ENCODE measurements at places on chromosomes 1 and 21. TPM values are rescaled to one million over a fixed set of nuclear protein-coding genes. Genes with fewer than 3 reads are reported as not detected.

- H3K27me3 ChIP-seq = no peaks in the 10 kb centered on the region
- no peak overlapping the region for H3K27ac ChIP-seq
- no peaks in the 10 kb centered on the region for H3K36me3 ChIP-seq
- DNase-seq = no peak
- H3K4me3 ChIP-seq = no peak overlapping the region
Measured at GRCh38 chr21:18601146-18601545, 197.6 kb upstream of the TMPRSS15 start.

GRCh38 chr1:158098256-158098655 lies 82.4 kb upstream of the CD1D start:
- H3K27me3 ChIP-seq = no peaks in the 10 kb centered on the region
- H3K27ac ChIP-seq = no peak overlapping the region
- DNase-seq = no peak
- H3K4me1 ChIP-seq = peaks cover 8% of the 10 kb centered on the region
- no peak overlapping the region for H3K4me3 ChIP-seq
- no peaks in the 10 kb centered on the region for H3K36me3 ChIP-seq

DNA sequence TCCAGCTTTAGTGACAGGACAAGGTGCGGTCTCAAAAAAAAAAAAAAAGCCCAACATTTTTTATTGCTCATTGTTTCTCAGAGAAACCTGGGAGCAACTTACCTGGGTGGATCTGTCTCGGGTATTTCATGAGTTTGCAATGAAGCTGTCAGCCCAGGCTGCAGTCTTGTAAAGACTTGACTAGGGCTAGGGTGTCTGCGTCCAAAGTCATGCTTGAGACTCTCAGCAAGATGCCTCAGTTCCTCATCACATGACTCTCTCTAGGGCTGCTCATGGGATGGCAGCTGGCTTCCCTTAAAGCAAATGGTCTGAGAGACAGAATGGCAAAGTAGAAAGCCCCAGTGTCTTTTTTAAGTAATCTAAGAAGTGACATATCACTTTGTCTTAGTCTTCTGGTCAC lies 8.1 kb downstream of the GABPA start:
- peaks cover 13% of the 10 kb centered on the region for H3K36me3 ChIP-seq
- H3K4me1 ChIP-seq = peaks cover 22% of the 10 kb centered on the region
- DNase-seq = no peak
- H3K27ac ChIP-seq = no peak overlapping the region

- no peaks in the 10 kb centered on the region for H3K4me1 ChIP-seq
- DNase-seq = no peak
- H3K27ac ChIP-seq = no peak overlapping the region
- H3K4me3 ChIP-seq = no peak overlapping the region
Measured at GRCh38 chr1:151246786-151247185, 7.7 kb upstream of the PSMD4 start.

- DNase-seq = no peak
- no peaks in the 10 kb centered on the region for H3K36me3 ChIP-seq
- H3K27me3 ChIP-seq = peaks cover 84% of the 10 kb centered on the region
- H3K4me3 ChIP-seq = no peak within 1 kb of the TSS
- no peak within 1 kb of the TSS for H3K27ac ChIP-seq
Measured at GRCh38 chr1:170664093-170664827, at the start of gene PRRX1. Gene PRRX1, plus strand, starts transcription at chr1:170664131. Its CDS starts 88 bp downstream, at chr1:170664219.

GRCh38 chr1:114551400-114551799 lies 30.0 kb downstream of the BCAS2 start:
- H3K36me3 ChIP-seq = peaks cover 2% of the 10 kb centered on the region
- DNase-seq = no peak
- no peaks in the 10 kb centered on the region for H3K4me1 ChIP-seq
- no peaks in the 10 kb centered on the region for H3K27me3 ChIP-seq
- H3K27ac ChIP-seq = no peak overlapping the region
- H3K4me3 ChIP-seq = no peak overlapping the region

- no peak overlapping the region for H3K27ac ChIP-seq
- peak; percentile 57 for DNase-seq
- no peaks in the 10 kb centered on the region for H3K36me3 ChIP-seq
- no peaks in the 10 kb centered on the region for H3K27me3 ChIP-seq
Measured at GRCh38 chr1:15027515-15027986, 126.0 kb upstream of the TMEM51 start.

DNA sequence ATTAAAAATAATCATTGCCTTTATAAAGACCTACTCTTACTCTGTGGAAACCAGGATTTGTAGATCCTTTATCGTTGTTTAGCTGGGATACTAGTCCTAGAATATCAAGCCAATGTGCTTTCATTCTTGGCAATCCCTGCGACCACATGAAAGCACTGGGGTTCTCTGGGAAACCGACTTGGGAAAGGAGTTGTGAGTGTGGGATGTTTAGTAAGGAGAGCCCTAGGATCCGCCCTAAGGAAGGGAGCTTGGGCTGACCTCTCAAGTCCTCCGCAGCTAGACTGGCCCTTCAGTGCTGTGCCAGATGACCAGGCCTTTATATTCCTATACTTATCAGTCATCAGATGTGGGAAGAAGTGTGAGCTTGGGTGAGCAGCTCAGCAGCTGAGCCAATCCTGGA lies 5.2 kb upstream of the KRTAP19-8 start:
- H3K4me3 ChIP-seq = no peak overlapping the region
- no peak overlapping the region for H3K27ac ChIP-seq
- H3K27me3 ChIP-seq = peaks cover 5% of the 10 kb centered on the region
- no peak for DNase-seq
- H3K36me3 ChIP-seq = no peaks in the 10 kb centered on the region

GRCh38 chr1:12536023-12536639 lies 81.9 kb downstream of the DHRS3 start:
- DNase-seq = no peak
- peaks cover 12% of the 10 kb centered on the region for H3K4me1 ChIP-seq
- peak overlapping the region; percentile 58 for H3K27ac ChIP-seq
- no peaks in the 10 kb centered on the region for H3K27me3 ChIP-seq
- H3K36me3 ChIP-seq = peaks cover 18% of the 10 kb centered on the region

DNA sequence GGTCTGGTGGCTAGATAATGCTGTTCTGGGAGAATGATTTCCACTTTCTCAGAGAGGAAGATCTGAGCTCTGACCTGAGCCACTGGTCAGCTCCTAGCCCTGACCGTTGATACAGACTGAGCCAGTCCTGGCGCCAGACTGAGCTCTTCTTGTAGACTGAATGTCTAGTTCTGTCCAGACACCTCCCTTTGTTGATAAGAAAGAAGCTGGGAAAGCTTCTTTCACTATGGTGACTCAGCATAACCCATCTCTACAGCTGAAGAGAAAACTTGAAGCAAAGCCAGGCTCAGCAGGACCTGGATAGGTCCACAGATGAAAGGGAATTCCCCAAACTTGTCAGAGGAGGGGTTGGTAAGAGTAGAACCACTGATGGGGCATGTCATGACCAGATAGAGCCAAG lies 9.9 kb upstream of the TRABD2B start:
- H3K4me1 ChIP-seq = no peaks in the 10 kb centered on the region
- H3K27ac ChIP-seq = no peak overlapping the region
- H3K36me3 ChIP-seq = no peaks in the 10 kb centered on the region
- DNase-seq = no peak
- H3K4me3 ChIP-seq = no peak overlapping the region

- DNase-seq = no peak
- H3K27ac ChIP-seq = no peak overlapping the region
- peaks cover 2% of the 10 kb centered on the region for H3K27me3 ChIP-seq
- H3K4me1 ChIP-seq = no peaks in the 10 kb centered on the region
- no peak overlapping the region for H3K4me3 ChIP-seq
- H3K36me3 ChIP-seq = no peaks in the 10 kb centered on the region
Measured at GRCh38 chr1:48693180-48693579, 83.5 kb downstream of the BEND5 start.

DNA sequence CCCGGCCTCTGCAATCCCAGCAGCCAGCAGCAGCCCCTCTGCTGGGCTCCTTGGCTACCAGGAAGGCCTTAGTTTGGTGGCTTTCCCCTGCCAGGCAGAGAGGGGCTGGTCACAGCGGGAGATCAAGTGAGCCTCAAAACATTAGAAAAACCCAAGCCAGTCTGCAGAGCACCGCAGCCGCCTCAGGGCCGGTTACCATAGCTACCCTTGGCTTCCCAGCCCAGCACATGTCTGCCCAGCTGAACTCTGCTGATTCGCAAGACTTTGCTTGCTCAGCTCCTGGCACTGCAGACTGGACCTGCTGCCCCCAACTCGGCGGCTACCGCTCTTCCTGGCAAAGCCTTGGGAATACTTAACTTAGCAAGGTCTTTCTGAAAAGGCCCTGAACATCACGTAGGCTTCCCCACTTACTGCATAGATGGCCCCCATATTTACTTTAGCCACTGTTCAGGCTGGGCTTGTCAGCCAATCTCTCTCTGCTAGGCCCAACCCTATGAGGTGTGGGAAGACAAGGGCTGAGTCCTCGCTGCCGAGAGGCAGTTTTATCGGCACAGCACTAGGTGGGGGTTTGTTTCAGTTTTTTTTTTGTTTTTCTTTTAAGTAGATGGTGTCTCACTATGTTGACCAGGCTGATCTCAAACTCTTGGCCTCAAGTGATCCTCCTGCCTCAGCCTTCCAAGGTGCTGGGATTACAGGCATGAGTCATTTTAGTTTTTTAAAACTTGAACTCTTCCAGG lies 28.6 kb upstream of the PLEKHG5 start:
- peaks cover 2% of the 10 kb centered on the region for H3K36me3 ChIP-seq
- no peak for DNase-seq
- no peak overlapping the region for H3K27ac ChIP-seq
- H3K4me1 ChIP-seq = no peaks in the 10 kb centered on the region
- no peaks in the 10 kb centered on the region for H3K27me3 ChIP-seq
- no peak overlapping the region for H3K4me3 ChIP-seq

DNA sequence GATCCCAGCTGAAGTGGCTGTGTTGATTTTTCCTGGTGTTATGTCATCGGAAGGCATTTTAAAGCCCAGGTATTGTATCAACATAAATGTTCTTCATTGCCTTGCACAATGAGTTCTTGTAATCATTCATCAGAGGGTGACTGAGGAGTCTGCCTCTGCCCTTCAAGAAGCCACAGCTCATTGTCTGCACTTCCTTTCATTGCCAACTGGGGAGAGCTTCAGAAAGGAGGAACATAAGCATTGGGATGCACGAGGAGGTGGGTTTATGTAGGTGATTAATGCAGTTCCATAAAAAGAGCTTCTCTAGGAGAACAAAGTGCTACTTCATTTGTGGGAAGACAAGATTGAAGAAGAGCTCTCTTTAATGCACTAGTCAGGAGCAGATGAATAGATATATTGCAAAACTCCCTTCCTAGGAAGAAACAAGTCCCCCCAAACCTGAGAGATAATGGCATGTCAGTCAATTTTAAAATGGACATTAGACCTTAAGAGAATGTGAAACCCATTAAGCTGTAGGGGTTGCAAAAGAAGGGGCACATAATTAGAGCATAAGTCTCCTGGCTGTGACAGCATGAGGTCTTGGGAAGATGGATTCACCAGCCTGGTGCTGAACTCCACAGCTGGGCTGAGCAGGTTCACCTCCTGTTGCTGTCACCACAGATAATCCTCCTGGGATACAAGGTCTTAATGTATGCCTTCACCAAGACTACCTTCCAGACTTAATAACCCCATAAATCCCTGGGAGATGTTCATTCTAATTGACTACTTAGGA lies 124.6 kb downstream of the BACH1 start:
- H3K36me3 ChIP-seq = peaks cover 2% of the 10 kb centered on the region
- peaks cover 13% of the 10 kb centered on the region for H3K4me1 ChIP-seq
- no peak for DNase-seq
- H3K27ac ChIP-seq = no peak overlapping the region
- H3K27me3 ChIP-seq = no peaks in the 10 kb centered on the region

DNA sequence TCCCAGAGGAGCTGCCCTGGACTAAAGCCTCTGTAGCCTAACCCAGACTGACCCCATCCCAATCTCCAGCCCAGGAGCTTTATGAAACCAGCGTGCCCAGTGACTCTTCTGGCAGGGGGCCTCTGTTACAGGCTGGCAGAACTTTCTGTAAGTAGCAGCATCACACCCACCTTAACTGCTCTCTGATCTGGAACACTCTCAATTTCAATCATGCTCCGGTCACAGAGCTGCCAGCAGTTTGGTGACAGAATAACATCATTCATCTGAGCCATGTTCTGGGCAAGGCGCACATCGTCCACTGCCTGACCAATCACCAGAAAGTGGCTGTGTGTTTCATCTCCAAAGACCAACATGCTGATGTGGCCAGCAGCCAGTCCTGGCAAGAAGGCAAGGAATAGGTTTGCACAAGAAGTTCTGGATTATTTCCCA lies 14.7 kb downstream of the ADCY10 start:
- H3K27me3 ChIP-seq = no peaks in the 10 kb centered on the region
- no peaks in the 10 kb centered on the region for H3K4me1 ChIP-seq
- no peak overlapping the region for H3K4me3 ChIP-seq
- no peak overlapping the region for H3K27ac ChIP-seq
- H3K36me3 ChIP-seq = no peaks in the 10 kb centered on the region

- DNase-seq = no peak
- no peaks in the 10 kb centered on the region for H3K36me3 ChIP-seq
- no peaks in the 10 kb centered on the region for H3K4me1 ChIP-seq
Measured at GRCh38 chr1:93784538-93784937, 94.5 kb downstream of the DNTTIP2 start.

- no peak for DNase-seq
- H3K27ac ChIP-seq = no peak overlapping the region
- no peak overlapping the region for H3K4me3 ChIP-seq
- H3K27me3 ChIP-seq = peaks cover 6% of the 10 kb centered on the region
Measured at GRCh38 chr1:35231287-35231686, 37.2 kb upstream of the ZMYM4 start.

TRIM17 gene
- 2.7 TPM for total RNA-seq

CALML6 gene
- 0.76 TPM for total RNA-seq

SPRR2E gene
- total RNA-seq = not detected

FCER1G gene
- total RNA-seq = 0.81 TPM

SPRR1B gene
- not detected for total RNA-seq

CD84 gene
- total RNA-seq = 20.1 TPM

ELAPOR1 gene
- total RNA-seq = 4.7 TPM

PHLDA3 gene
- total RNA-seq = 6.2 TPM

CDK11B gene
- total RNA-seq = 32.0 TPM
